Epithelial cell of esophagus (primary cell): ENCODE measurements at places on chromosomes 5 and 9.

GRCh38 chr9:125497478-125497877, 209.5 kb downstream of the MAPKAP1 start:
- no peak for DNase-seq

- DNase-seq: peak; percentile 60
Measured at GRCh38 chr9:109910671-109911518, 130.9 kb downstream of the PALM2AKAP2 start.

GRCh38 chr5:69212022-69212421, 22.6 kb downstream of the CENPH start:
- no peak for DNase-seq

GRCh38 chr5:8386719-8387288, 517.9 kb downstream of the MTRR start:
- no peak for DNase-seq

DNA sequence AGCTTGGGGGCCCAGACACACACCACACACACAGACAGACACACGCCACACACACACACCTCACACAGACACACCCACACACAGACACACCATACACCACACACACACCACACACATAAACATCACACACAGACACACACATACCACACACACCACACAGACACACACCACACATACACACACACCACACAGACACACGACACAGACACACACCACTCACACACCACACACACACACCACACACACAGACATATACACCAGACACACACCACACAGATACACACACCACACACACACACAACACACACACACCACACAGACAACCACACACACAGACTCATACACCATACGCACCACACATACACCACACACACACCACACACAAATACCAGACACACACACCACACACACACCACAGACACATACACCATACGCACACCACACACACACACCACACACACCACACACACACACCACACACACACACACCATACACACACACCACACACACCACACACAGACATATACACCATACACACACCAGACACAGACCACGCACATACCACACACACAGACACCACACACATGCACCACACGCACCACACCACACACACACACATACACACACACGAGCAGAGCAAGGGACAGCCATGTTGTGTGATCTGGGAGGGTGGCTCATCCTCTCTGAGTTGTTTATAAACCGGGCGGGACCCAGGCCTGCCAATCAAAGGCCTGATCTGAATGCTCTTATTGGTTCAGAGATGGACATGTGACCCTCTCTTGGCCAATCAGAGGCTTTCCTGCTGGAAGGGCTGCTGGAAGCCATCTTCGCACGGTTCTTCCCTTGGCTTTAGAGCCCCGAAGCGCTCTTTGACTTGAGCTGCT, 148.3 kb downstream of the GAPVD1 start:
- DNase-seq: peak; percentile 62

- DNase-seq: peak; percentile 72
Measured at GRCh38 chr9:131382850-131383729, 10.8 kb upstream of the PRRC2B start.

DNA sequence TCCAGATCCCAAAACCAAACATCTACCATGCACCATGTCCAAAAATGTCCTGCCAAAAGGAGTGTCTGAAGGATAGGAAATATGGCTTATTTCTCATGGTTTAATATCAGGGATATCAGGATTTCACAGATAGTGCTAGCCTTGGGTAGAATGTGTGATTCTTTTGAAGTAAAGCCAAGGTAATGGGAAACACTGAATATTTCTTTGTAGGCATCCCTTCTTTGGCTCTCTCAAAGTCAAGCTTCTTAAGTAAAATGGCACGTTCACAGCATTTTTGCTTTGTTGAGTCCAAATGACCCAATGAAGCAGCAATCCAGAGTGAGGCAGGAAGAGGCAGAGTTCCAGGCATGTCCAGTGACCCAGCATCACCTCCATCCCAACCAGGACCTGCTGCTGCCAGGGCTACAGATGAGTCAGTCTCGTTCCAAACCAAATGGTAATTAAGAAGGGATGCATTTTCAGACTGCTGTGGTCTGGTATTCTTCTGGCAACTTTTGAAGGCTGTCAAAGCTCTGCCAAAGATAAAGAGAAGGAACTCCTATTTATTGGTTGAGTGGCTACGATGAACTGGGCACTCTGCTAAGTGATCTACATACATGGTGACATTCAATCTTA, 678.8 kb upstream of the KLF4 start:
- DNase-seq: no peak

- no peak for DNase-seq
Measured at GRCh38 chr5:109921735-109922380, 232.1 kb downstream of the MAN2A1 start.

- no peak for DNase-seq
Measured at GRCh38 chr5:107813559-107813958, 142.8 kb upstream of the EFNA5 start.

- no peak for DNase-seq
Measured at GRCh38 chr9:135719472-135719871, 17.5 kb downstream of the KCNT1 start.

GRCh38 chr5:13745508-13745907, 199.0 kb downstream of the DNAH5 start:
- DNase-seq: peak; percentile 74

DNA sequence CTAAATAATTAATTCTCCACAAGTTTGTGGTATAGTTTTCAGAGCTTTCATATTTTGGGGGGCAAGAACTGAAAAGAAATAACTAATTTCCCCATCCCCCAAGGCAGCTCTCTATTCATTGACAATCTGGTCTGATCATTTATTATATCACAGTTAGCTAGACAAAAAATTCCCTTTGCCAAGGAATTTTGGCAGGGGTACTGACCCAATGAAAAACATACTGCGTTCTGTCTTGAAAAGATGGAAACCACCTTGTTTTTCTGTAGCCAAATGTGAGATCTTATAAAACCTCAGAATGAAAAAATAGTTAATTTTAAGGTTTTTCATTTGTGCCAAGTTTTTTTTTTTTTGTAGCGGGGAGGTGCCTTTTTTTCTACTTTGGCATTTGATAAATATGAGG, 1008.9 kb downstream of the EFNA5 start:
- no peak for DNase-seq

GRCh38 chr9:129866394-129867135, 31.3 kb downstream of the USP20 start:
- DNase-seq: no peak

DNA sequence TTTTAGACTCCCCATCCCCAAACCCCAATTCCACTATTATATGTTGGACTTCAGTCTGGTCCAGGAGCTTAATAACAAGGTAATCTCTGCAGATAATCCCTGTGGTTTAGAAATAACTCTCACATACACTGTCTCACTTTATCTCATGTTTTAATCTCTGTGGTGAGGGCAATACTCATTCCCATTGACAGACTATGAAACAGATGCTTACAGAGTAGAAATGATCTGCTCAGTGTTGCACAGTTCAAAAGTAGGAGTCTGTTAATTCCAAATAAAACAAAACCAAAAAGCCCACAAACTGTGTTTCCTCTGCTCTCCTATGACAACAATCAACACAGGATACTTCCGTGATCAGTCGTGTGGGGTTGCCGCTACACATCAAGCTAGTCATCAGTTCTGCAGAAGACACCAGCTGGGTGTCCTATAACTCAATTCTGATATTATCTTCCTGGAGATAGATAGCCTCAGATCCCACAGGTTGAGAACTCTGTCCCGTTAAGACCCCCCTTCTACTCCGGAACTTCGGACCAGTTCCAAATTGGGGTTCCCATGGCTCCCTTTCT, 26.3 kb upstream of the FANCC start:
- no peak for DNase-seq

DNA sequence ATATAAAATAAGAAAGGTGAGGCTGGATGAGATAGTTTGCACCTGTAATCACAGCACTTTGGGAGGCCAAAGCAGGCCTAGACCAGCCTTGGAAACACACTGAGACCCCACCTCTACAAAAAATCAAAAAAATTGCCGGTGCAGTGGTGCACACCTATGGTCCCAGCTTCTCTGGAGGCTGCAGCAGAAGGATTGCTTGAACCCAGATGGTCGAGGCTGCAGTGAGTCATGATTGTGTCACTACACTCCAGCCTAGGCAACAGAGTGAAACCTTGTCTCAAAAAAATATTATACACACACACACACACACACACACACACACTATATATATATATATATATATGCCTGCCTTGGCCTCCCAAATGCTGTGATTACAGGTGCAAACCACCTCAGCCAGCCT, 1.3 kb downstream of the SLC35D2 start:
- DNase-seq: peak; percentile 33

- no peak for DNase-seq
Measured at GRCh38 chr5:156456857-156457256, 129.9 kb downstream of the SGCD start.

DNA sequence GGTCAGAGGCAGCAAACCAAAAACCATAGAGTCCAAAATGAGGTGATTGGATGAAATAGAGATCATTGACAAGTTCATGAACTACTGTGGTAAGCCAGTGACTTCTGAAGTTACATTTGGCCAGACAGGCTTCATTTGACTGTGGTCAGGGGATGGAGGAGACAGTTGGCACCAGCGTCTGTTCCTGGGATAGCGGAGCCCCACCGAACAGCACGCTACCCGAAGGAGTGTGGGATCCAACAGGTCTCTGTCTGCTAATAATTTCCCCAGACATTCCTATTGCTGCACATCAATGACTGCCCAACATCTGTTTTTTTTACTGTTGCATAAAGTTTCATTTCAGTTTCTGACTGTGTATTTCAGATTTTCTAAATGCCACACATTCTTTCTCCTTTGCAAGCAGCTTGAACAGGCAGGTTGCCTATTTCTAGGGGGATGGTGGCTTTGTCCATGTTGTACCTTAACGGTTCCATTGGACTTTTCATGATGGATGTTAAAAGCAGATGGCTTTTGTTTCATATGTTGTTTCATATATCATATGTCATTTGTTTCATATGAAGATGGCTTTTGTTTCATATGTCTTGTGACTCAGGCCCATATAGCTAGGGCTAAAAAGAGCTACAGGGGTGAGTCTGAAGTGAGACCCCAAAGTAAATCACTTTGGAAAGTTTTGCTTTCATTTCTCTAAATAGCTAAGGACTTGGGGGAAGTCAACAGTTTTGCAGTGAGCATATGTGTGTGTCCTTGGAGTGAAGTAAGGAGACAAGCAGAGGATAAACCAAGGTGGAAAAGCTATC, 180.8 kb downstream of the GOLPH3 start:
- no peak for DNase-seq

- DNase-seq: no peak
Measured at GRCh38 chr5:155649666-155650065, 636.1 kb downstream of the KIF4B start.

- peak; percentile 23 for DNase-seq
Measured at GRCh38 chr9:6714176-6714575, 43.6 kb upstream of the KDM4C start.

GRCh38 chr5:2166306-2166978, 283.7 kb upstream of the IRX4 start:
- DNase-seq: no peak

- no peak for DNase-seq
Measured at GRCh38 chr5:158819095-158819494, 280.6 kb downstream of the EBF1 start.

DNA sequence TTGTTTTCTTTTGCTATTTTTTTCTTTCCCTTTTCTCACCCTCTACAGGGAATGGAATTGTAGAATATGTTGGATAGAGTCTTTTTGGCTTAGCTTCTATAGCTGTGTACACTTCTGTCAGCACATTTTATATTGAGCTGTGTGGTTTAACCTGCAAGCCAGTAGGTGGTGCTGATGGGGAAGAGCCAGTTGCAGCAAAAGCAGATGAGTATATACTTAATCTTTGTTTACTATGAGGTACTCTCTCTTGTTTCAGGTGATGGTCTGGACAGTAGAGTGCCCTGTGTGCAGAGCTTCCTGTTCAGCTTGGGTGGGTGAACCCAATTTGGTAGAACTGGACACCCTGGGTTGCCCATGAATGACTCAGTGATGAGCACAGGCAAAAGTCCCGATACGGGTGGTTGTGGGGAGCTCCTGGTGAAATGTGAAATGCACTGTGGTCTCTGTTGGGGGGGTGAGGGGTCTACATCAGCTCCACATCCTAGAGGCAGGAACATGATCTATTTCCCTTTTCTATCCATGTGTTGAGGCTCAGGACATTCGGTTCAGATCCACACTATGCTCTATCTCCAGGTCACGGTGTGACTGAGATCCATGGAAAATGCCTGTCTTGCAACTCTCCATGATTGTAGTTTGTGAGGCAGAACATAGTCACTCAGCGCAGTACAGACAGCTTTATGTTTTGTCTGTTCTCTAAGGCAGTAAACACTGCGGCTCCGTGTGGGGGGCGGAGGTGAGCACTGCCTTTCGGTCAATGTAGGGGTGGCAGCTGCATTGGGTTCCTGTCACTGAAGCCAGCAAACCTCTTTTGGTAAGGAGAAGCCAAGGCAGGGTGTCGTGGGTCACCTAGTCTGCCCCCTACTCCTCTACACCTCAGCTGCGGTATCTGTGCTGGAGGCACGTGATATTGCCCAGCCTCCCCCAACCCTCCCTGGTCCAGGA, 353.2 kb downstream of the PRR16 start:
- DNase-seq: peak; percentile 56

DNA sequence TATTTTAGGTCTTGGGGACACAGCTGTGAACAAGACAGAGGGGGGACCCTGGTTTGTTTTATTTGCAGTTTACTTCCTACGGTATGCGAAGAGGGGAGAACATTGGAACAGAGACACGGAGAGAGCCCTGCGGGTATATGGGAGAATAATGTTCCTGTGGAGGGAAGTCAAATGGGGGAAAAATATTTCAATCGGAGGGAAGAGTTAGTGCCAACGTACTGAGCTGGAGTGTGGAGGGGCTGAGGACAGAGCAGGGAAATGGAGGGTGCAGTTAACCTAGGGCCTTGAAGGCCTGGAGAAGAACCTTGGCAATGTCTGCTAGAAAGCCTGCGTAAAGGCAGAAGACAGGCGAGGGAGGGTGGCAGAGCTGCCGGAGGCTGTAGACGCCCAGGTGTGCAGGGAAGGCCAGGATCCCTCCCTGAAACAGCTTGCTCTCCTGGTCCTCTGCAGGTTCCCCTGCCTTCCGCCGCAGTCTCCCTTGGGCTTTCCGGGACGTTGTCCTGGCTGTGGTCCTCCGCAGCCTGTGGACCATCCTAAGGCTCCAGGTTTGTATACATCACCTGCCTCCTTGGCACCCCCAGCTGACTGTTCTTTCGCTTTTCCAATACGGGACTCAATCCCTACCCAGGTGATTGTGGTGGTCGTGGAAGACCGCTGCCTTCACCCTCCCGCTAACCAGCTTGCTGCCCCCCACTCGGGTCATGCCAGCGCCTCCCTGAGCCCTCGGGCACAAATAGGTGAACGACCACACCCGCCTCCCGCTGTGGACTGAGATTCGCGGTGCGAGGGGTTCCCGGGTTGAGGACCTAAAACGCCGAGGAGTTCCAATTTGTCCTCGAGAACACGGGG, 1.9 kb upstream of the RACK1 start:
- peak; percentile 29 for DNase-seq

- DNase-seq: no peak
Measured at GRCh38 chr9:113785334-113785733, 90.8 kb upstream of the ZNF618 start.
